Effector memory CD4-positive, alpha-beta T cell (primary cell): ENCODE measurements at places on chromosomes 1 and 21.

GRCh38 chr1:58572690-58573089, 4.4 kb downstream of the TACSTD2 start:
- H3K36me3 ChIP-seq = no peaks in the 10 kb centered on the region
- H3K27ac ChIP-seq = no peak overlapping the region
- DNase-seq = no peak
- no peak overlapping the region for H3K4me3 ChIP-seq

- H3K4me1 ChIP-seq = peaks cover 19% of the 10 kb centered on the region
- peak overlapping the region; percentile 51 for H3K4me3 ChIP-seq
- peak overlapping the region; percentile 63 for H3K27ac ChIP-seq
- no peaks in the 10 kb centered on the region for H3K27me3 ChIP-seq
Observed at GRCh38 chr1:41891199-41891896, 27.4 kb downstream of the HIVEP3 start.

GRCh38 chr1:10909697-10910680, 102.5 kb upstream of the TARDBP start:
- H3K27ac ChIP-seq = no peak overlapping the region
- no peaks in the 10 kb centered on the region for H3K36me3 ChIP-seq
- H3K4me3 ChIP-seq = no peak overlapping the region
- no peaks in the 10 kb centered on the region for H3K27me3 ChIP-seq
- peak; percentile 32 for DNase-seq
- peaks cover 9% of the 10 kb centered on the region for H3K4me1 ChIP-seq

GRCh38 chr1:183841950-183842794, 37.3 kb downstream of the RGL1 start:
- no peak for DNase-seq
- H3K27ac ChIP-seq = no peak overlapping the region
- no peaks in the 10 kb centered on the region for H3K4me1 ChIP-seq

- no peak overlapping the region for H3K4me3 ChIP-seq
- no peaks in the 10 kb centered on the region for H3K4me1 ChIP-seq
- no peaks in the 10 kb centered on the region for H3K27me3 ChIP-seq
- H3K27ac ChIP-seq = no peak overlapping the region
Observed at GRCh38 chr1:5253036-5253435, 598.6 kb downstream of the AJAP1 start.

GRCh38 chr1:229537894-229538293, 20.6 kb downstream of the ABCB10 start:
- no peaks in the 10 kb centered on the region for H3K4me1 ChIP-seq
- no peak for DNase-seq
- H3K27ac ChIP-seq = no peak overlapping the region
- H3K4me3 ChIP-seq = no peak overlapping the region
- H3K36me3 ChIP-seq = peaks cover 26% of the 10 kb centered on the region

GRCh38 chr21:39630827-39631226, 18.1 kb downstream of the B3GALT5 start:
- no peaks in the 10 kb centered on the region for H3K4me1 ChIP-seq
- DNase-seq = no peak
- no peak overlapping the region for H3K27ac ChIP-seq
- H3K4me3 ChIP-seq = no peak overlapping the region
- H3K27me3 ChIP-seq = no peaks in the 10 kb centered on the region

DNA sequence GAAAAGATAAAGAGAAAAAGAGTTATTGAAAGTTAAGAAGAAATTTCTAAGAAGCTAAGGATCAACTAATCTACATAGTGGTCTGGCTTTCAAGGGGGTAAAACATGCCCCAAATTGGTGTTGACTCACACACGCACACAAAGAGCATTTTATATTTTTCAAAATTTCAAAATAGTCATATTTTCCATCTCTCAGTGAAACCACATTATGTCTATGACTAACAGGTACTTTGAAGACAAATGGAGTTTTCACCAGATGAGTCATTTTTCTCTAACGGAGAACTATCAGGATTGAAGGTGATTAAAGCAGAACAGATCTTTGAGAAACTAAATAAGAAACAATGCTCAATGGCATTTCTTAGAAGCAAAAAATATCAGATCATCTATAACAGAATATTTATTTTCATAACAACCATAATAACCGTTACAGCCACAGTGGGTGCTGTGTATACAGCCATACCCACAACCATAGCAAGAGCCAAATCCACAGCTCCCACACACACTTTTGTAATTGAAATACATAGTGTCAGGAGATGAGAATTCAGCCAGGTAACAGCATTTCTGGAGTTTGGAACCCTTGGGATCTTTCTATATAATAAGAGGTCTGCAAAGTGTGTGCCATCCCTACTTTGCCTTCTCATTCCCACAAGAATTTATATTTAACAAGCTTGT, at the start of gene KRTAP21-3:
Gene KRTAP21-3 (minus strand): TSS at position 539 of the 671 bp plus-strand sequence. CDS start 18 bp downstream, at position 521.
- no peak within 1 kb of the TSS for H3K27ac ChIP-seq
- no peaks in the 10 kb centered on the region for H3K27me3 ChIP-seq
- H3K36me3 ChIP-seq = no peaks in the 10 kb centered on the region
- H3K4me3 ChIP-seq = no peak within 1 kb of the TSS
- no peak for DNase-seq
- H3K4me1 ChIP-seq = no peaks in the 10 kb centered on the region

DNA sequence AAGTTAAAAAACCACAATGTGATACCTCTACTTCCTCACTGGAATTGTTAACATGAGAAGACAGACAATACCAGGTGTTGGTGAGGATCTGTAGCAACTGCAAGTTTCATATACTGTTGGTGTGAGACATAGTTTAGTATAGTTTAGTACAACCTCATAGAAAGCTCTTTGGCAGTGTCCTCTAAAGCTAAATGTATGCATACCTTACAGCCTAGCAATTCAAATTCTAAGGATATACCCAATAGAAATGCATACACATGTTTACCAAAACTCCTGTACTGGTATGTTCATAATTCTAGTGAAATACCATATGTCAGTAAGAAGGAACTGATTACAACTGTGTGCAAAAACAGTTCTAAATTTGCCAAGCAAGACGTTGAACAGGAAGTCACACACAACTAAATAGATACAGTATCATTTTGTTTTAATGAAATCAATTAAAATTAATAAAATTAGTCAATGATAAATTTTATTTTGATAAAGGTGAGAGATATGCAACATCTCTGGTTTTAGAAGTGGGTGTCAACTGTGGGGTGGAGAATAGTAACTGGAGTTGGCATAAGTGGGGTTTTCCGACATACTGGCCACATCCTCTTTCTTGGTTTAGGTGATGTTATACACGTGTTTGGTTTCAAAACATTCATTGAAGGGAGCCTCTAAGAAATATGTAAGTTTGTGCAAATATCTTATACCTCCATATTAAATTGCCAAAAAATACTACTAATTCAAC, 450.7 kb downstream of the PTPRC start:
- no peaks in the 10 kb centered on the region for H3K36me3 ChIP-seq
- H3K27me3 ChIP-seq = no peaks in the 10 kb centered on the region
- peak; percentile 5 for DNase-seq

GRCh38 chr1:88791192-88791591, 100.2 kb downstream of the GTF2B start:
- H3K4me1 ChIP-seq = no peaks in the 10 kb centered on the region
- H3K4me3 ChIP-seq = no peak overlapping the region
- no peaks in the 10 kb centered on the region for H3K27me3 ChIP-seq
- H3K36me3 ChIP-seq = peaks cover 11% of the 10 kb centered on the region
- DNase-seq = no peak

GRCh38 chr1:153355445-153356071, 2.1 kb upstream of the S100A9 start:
- no peak for DNase-seq
- no peaks in the 10 kb centered on the region for H3K27me3 ChIP-seq
- H3K36me3 ChIP-seq = no peaks in the 10 kb centered on the region
- peaks cover 10% of the 10 kb centered on the region for H3K4me1 ChIP-seq

GRCh38 chr1:226731257-226731893, 7.7 kb downstream of the ITPKB start:
- peak overlapping the region; percentile 100 for H3K4me3 ChIP-seq
- DNase-seq = no peak
- peaks cover 46% of the 10 kb centered on the region for H3K4me1 ChIP-seq
- peak overlapping the region; percentile 93 for H3K27ac ChIP-seq

DNA sequence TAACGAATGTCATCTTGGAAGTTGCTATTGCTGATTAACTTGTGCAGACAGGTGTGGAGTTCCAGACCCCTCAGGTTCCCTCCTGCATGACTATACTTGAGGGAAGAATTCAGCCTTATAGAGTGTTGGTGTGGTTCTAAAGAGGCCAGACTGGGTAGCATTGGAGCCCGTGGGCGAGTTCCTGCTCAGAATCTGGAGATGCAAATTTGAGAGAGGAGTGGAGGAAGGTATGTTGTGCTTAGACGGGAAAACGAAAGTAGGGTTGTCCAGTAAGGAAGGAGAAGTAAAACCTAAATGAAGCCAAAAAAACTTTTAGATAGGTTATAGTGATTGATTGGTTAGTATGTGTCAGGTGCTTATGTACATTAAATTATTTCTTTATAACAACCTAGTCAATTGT, 79.2 kb downstream of the ZNF326 start:
- no peak overlapping the region for H3K27ac ChIP-seq
- H3K27me3 ChIP-seq = no peaks in the 10 kb centered on the region
- no peaks in the 10 kb centered on the region for H3K36me3 ChIP-seq
- no peak overlapping the region for H3K4me3 ChIP-seq

- no peak overlapping the region for H3K27ac ChIP-seq
- H3K36me3 ChIP-seq = no peaks in the 10 kb centered on the region
- no peak overlapping the region for H3K4me3 ChIP-seq
- no peaks in the 10 kb centered on the region for H3K4me1 ChIP-seq
- no peak for DNase-seq
Observed at GRCh38 chr1:152870831-152871730, 7.0 kb upstream of the SMCP start.

GRCh38 chr1:22529901-22530621, 33.2 kb upstream of the EPHA8 start:
- H3K4me1 ChIP-seq = no peaks in the 10 kb centered on the region
- H3K36me3 ChIP-seq = peaks cover 31% of the 10 kb centered on the region
- no peak overlapping the region for H3K4me3 ChIP-seq
- no peaks in the 10 kb centered on the region for H3K27me3 ChIP-seq
- no peak overlapping the region for H3K27ac ChIP-seq

- no peaks in the 10 kb centered on the region for H3K36me3 ChIP-seq
- H3K27me3 ChIP-seq = no peaks in the 10 kb centered on the region
- H3K4me3 ChIP-seq = no peak overlapping the region
- DNase-seq = no peak
- H3K4me1 ChIP-seq = no peaks in the 10 kb centered on the region
- no peak overlapping the region for H3K27ac ChIP-seq
Observed at GRCh38 chr1:201637282-201638079, 98.6 kb downstream of the NAV1 start.

- H3K4me3 ChIP-seq = no peak overlapping the region
- H3K36me3 ChIP-seq = peaks cover 6% of the 10 kb centered on the region
Observed at GRCh38 chr1:66351913-66352312, 182.0 kb upstream of the SGIP1 start.

GRCh38 chr1:83802023-83802422, 196.9 kb downstream of the TTLL7 start:
- no peaks in the 10 kb centered on the region for H3K27me3 ChIP-seq
- H3K4me1 ChIP-seq = no peaks in the 10 kb centered on the region
- no peaks in the 10 kb centered on the region for H3K36me3 ChIP-seq
- H3K4me3 ChIP-seq = no peak overlapping the region

DNA sequence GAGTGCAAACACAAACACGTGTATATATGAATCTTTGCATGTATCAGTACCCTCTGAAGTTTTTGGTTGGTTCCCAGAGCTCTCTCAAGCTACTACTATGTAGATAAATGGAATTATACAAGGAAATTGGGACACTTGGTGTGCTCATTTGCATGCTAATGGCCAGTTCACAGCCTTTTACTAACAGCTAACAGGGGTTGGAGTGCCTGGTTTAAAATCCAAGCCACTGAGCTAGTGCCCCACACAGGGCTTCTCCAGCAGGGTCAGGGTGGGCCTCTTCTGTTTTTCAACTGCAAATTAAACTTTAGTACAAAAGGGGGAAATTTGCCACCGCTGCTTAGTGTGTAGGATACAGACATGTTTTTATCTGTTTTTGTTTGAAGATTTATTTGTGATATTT, 121.0 kb downstream of the ATP5PO start:
- no peaks in the 10 kb centered on the region for H3K36me3 ChIP-seq
- DNase-seq = no peak
- H3K4me1 ChIP-seq = no peaks in the 10 kb centered on the region
- H3K27me3 ChIP-seq = no peaks in the 10 kb centered on the region
- H3K4me3 ChIP-seq = no peak overlapping the region

DNA sequence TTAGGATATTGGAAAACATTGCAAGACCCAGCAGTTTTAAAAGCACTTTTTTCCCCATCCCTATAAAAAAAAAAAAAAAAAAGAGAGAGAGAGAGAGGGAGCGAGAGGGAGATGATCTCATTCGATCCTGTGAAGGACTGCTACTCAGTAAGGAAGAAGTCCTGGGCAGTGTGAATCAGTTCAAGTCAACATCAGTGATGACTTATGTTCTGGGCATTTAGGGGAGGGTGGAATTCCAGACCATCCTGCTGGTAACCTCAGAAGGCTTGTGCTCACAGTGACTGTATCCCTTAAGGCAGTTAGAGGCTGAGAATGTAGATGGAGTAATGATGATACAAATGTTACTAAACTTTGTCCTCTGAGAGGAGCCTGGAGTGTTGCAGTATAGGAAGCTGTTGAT, 151.4 kb downstream of the TGFB2 start:
- no peak overlapping the region for H3K27ac ChIP-seq
- no peak for DNase-seq
- H3K36me3 ChIP-seq = no peaks in the 10 kb centered on the region
- H3K4me3 ChIP-seq = no peak overlapping the region

DNA sequence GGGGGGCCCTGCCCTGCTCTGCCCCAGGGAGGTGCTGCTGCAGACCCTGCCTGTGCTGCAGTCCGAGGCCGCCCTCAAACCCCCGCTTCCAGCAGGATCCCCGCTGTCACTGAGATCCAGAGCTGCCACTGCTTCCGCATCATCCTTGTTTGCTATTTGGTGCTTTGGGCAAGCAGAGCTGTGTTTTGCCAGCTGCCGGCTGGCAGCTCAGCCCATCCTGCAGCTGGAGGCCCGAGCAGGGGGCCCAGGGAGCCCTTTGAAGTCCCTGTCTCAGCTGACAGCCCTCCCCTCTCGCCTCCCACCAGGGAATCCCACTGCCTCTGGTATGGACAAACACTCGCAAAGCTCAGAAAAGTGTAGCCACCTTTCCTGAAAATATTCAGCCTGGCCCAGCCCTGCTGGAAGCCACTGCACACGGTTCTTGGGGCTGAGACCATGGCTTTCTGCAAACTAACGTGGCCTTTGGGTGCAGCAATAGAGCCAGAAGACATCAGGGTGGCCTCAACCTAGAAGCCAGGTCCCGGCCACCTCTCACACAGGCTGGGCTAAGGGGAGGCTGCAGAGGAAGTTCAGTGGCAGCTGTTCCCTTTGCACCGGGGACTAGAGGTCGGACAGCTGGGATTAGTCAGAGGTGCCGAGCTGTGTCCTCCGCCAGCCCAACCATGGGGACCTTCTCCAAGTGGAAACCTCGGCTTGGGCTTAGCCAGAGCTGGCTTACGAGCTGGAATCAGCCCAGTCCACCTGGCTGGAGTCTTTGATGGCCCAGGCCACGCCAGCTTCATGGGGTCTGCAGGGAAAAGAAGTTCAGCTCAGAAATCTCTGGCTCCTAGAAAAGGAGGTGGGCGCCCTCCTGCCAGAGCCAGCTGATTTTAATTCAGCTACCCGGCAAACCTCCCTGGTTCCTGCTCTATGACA, 107.1 kb downstream of the SPSB1 start:
- no peaks in the 10 kb centered on the region for H3K27me3 ChIP-seq
- H3K27ac ChIP-seq = no peak overlapping the region
- peaks cover 7% of the 10 kb centered on the region for H3K4me1 ChIP-seq
- DNase-seq = no peak

- DNase-seq = no peak
- H3K27ac ChIP-seq = no peak overlapping the region
- no peaks in the 10 kb centered on the region for H3K4me1 ChIP-seq
- no peaks in the 10 kb centered on the region for H3K27me3 ChIP-seq
- no peak overlapping the region for H3K4me3 ChIP-seq
- peaks cover 30% of the 10 kb centered on the region for H3K36me3 ChIP-seq
Observed at GRCh38 chr21:42547906-42548365, 34.3 kb downstream of the SLC37A1 start.
